NCI-H187 (cell line): ENCODE measurements at places on chromosomes 16 and 17.

DNA sequence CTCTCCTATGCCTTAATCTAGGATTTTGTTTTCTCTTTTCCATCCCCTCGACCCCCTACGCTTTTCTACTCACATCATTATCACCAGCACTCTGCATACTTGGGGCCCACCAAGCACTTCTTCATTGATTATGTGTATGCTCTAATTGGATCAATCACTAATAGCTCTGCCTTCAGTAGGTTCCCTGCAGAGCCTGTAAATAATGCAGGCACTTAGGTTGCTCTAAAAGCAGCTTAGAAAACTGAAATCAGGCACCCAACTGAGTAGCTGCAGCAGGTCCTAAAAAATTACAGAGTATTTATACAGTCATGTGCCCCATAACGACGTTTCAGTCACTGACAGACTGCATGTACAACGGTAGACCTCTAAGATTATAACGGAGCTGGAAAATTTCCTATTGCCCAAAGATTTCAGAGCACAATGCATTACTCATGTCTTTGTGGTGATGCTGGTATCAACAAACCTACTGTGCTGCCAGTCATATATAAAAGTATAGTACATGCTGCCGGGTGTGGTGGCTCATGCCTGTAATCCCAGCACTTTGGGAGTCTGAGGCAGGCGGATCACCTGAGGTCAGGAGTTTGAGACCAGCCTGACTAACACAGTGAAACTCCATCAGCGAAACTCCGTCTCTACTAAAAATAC is 280.4 kb downstream of the HS3ST3B1 start:
- DNase-seq, result no peak

DNA sequence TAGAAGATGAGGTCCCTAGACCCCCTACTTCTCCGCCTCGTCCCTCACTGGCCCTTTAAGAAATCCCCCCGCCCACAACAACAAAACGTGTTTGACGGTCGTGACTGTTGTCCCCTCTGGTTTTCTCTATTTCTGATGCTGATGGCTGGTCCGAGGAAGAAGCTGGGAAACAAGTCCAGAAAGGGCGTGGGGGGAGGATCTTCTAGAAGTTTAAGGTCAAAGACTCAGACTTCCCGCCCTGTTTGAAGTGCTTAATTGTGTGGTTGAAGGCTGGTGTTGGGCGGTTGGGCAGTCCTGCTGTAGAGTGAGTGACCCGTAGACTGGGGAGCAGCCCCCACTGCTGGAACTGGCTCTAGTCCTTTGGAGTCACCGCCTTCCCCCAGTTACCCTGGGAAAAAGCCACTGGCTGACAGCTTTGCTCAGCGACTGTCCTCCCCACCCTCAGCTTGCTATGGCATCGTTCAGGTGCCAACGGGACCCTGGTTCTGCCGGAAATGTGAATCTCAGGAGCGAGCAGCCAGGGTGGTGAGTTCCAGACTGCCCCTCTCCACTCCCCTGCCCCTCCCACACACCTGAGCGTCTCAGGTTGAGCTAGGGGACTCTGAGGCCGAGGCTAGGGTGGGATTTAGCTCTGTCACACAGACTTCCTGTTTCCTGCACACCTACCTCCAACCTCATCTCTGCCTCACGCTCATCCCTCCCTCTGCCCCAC is 1.6 kb downstream of the MLLT6 start:
- no peak for DNase-seq

GRCh38 chr17:77734371-77735080 is 224.0 kb upstream of the TNRC6C start:
- peak; percentile 57 for DNase-seq

- no peak for DNase-seq
These were observed 6.9 kb downstream of the USP6 start for GRCh38 chr17:5122586-5123342.

GRCh38 chr17:50260501-50260911 is 13.8 kb upstream of the TMEM92 start:
- no peak for DNase-seq
